ENCODE measurements at places on chromosomes 12 and 14.

DNA sequence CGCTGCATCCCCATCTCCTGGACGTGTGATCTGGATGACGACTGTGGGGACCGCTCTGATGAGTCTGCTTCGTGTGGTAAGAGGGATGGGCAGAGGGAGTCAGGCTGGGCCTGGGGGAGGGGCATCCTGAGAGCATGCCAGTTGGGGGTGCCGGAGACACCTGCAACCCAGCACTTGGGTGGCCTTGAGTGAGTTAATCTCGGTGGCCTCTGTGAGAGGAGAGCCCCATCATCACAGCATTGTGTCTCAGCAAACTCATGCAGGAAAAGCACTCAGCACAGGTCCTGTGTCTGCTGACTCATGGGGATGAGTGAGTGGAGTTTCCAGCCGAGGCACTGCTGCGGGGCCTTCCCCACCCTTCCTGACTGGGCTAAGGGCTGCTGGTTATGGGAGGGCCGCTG lies 19.6 kb upstream of the LRP1-AS start:
- DNase-seq = no peak

DNA sequence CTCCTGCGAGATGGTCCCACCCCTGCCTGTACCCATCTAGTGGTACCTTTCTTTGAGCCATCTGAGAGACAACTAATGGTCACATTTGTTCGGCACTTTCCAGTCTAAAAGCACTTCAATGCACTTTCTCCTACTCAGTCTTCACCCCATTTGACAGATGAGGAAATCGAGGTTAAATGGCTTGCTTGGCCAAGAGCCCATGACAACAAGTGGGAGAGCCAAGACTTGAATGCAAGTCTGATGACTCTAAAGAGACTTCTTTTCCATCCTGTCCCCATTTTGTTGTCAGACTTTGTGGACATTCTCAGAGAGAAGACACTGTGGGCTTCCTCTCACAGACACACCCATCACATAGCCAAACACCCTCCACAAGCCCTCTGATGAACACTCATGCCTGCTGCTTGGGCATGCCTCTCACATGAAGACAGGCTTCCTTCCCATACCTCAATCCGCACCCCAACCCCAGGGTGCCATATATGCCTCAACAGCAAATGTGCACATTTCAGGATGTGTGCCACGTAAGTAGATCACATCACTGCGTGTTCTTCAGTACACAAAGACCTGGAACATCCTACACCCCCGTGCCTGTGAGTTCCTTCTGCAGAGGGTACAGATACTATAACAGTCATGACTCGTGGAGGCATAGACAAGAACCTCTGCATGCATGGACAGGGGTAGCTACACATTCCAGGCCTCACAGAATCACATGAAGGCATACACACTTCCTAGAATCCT lies 805 bp downstream of the MYH7 start:
- no peak for DNase-seq

DNA sequence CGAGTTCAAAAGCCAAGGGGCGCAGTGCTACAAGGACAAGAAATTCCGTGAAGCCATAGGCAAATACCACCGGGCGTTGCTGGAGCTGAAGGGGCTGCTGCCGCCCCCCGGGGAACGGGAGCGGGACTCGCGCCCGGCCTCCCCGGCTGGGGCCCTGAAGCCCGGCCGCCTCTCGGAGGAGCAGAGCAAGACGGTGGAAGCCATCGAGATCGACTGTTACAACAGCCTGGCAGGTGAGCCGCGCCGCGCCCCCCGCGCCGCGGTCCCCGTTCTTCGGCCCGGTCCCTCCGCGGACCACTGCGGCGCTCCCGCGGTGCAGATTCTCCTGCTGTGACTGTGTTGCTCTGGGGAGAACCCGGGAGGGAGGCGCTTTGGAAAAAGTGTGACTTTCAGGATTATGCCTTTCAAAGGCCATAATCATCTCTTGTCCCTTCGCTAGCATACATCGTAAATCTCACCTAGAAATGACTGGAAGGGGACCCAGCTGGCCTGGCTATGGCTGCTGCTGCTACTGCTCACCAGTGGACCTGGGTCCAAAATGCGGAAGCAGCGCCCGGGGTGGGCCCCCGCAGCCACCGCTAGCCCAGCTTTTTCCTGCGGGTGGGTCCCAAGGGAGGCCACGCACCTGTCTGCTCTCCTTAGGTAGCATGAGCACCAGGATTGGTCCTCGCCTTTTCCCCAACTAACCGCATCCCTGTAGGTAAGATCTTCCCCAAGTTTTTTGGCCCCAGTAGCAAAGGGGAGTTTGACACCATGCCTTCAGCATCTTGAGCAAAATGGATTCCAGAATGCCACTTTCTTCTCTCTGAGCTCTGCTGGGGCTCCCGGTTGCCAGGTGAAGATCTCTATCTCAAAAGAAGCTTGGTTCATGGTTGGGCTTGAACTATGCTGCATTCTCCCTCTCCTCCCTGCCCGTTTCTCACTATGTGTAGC lies 853 bp downstream of the TTC9 start:
- no peak for DNase-seq

- DNase-seq = no peak
Observed at GRCh38 chr12:26401874-26402273, 206.5 kb downstream of the SSPN start.

- peak; percentile 45 for DNase-seq
Observed at GRCh38 chr14:59103396-59103795, 85.1 kb upstream of the DAAM1 start.

- DNase-seq = no peak
Observed at GRCh38 chr12:76945867-76946266, 67.0 kb upstream of the CSRP2 start.

GRCh38 chr12:47576289-47576945 lies 129.4 kb downstream of the RPAP3 start:
- no peak for DNase-seq

GRCh38 chr12:108099073-108099472 lies 30.0 kb upstream of the WSCD2 start:
- no peak for DNase-seq

DNA sequence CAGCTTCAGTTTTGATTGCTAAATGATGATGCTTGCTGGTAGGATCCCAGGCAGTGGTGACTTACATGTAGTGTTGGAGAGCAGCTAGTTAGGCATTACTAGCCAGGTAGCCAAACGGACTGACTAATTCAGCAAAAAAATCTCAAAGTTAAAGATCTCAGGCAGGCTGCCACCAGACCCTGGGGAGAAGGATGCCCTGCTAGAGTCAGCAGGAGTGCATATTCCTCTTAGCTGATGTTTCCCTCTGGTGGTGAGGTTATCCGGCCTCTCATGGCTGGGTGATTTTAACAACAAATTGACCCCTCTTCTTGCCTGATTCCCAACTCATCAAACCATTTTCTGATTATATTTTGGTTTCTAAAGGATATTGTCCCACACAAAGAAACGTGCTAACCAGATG lies 2.8 kb downstream of the EFS start:
- peak; percentile 11 for DNase-seq

- DNase-seq = no peak
Observed at GRCh38 chr12:48861111-48861510, 4.6 kb downstream of the RND1 start.

GRCh38 chr14:51981218-51981854 lies 8.0 kb upstream of the RTRAF start:
- DNase-seq = no peak

GRCh38 chr14:67510836-67511235 lies 22.3 kb upstream of the PLEKHH1 start:
- no peak for DNase-seq

DNA sequence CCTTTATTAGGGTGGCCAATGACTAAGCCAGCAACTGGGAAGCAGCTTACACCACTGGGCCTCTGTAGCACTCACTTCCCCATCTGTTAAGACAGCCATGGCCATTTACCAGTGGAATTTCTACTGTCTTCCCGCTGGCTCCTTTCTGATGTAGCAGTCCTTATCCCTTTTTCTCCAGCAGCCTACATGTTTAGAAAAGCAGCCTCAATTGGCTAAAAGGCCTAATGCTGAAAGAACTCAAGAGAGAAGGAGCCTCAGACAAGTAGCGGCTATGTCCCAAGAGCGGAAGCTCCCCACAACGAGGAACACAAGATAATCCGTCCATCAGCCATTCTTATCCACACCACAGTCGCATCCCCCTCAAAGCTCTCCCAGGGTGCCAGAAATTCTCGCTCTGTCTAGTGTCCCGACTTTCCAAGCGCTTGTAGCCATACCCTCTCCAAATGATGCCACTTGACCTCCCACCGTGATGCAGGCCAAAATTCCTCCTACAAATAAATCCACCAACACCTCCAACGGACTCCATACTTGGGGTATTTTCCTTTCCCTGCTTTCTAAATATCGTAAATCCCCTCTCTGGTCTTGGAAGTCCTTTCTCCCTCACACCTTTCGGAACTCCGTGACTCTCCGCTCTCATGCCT lies 624 bp downstream of the M6PR start:
- peak; percentile 58 for DNase-seq

GRCh38 chr14:74514471-74514941 lies 20.9 kb downstream of the ISCA2 start:
- peak; percentile 89 for DNase-seq

DNA sequence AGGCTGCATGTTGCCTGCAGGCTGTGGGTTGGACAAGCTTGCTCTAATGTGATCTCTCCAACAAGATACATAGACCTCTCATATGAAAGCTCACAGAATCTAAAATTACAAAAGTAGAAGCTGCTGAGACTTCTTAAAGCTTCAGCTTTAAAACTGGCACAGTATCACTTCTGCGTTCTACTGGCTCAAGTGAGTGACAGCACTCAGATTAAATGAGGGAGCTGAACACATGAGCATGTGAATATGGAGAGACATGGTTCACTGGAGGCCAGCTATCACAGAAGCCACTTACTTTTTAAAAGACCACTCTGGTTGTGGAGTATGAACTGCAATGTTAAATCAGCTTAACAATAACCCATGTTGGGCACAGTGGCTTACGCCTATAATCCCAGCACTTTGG lies 29.1 kb upstream of the ANO6 start:
- DNase-seq = no peak

DNA sequence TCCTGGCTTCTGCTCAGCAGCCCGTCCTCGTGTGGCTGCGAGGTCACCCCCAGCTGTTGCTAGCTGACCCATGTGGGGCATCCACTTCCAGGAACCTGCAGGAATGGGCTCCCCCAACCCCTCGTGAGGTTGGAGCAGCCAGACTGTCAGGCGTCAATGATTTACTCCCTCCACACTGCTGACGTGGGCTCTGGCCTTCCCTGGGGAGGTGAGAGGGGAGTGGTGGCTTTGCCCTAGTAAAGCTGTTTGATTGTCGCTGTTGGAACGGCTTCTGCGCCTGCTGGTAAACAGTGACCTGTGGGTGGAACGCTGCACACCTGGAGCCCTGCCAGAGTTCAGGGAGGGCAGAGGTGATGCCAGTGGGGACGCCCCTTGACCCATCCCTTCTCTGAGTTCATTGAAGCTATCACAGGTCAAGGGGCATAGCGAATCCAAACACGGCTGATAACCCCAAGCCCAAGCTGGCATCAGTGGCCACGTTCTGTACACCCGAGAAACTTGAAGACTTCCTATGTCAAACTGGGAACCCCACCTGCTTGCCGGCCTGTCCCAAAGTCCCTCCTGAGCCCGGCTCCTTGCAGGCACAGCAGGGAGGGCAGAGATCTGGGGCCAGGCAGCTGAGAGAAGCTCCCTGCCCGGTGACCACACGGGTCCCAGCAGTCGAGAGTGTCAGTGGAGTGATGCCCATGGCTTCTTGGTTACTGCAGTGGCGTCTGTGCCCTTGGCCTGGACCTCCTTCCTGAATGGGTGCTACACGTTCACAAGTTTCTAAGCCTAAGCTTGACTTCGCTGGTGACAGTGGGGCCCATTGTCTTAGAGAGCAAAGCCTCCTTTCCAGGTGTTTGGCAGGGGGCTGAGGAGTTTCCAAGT lies 2.7 kb downstream of the ASPG start:
- no peak for DNase-seq

GRCh38 chr12:90979019-90979418 lies 24.0 kb upstream of the CCER1 start:
- DNase-seq = no peak

- no peak for DNase-seq
Observed at GRCh38 chr14:50357753-50358395, 38.8 kb downstream of the CDKL1 start.

DNA sequence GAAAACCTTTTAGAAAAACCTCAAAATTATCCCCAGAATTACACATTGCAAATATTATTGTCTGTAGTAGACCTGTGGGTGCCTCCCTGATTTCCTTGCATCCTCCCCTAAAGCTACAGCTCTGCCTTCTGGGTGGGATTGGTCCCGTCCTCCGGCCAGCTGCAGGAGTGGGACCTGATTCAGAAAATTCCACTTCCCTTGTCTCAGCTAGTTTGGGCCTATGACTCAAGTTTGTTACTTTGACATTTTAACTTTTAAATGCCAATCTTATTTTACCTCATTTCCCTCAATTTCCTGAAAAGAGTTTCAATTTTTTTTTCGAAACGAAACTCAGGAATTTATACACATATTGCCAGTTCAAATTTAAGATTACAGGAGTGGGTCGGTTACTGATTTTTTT lies 13.2 kb upstream of the SLC41A2 start:
- no peak for DNase-seq

GRCh38 chr12:82966001-82966559 lies 279.4 kb downstream of the TMTC2 start:
- DNase-seq = no peak

DNA sequence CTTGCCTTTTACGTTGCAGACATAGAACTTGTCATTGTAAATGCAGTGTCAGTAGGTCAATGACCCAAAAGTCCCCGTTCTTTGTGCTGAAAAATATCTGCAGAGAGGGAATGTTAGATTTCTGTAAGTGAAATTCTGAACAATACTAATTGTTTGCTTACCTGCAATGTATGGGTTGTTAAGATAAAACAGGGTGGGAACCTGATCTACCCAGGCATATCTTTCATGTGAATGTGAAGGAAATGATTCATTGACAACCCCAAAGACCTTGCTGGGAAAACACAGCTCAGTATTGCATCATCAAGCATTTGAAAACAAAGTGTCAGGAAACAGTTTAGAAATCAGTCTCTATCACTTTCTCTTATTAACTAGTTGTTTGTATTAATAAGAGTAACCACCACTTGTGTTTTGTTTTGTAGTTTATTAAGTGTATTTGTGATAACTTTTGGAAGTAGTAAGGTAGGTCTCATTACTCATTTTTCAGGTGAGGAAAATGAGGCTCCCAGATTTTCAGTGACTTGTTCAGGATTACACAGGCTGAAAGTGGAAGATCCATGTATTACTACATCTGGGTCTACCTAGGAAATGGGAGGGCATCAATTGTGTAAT lies 57.9 kb upstream of the SLC38A2 start:
- peak; percentile 91 for DNase-seq

- peak; percentile 42 for DNase-seq
Observed at GRCh38 chr12:80353254-80353653, 90.8 kb upstream of the PTPRQ start.

- DNase-seq = no peak
Observed at GRCh38 chr12:130932061-130932930, 21.4 kb upstream of the ADGRD1 start.

GRCh38 chr12:4956054-4956453 lies 46.3 kb downstream of the KCNA1 start:
- no peak for DNase-seq

GRCh38 chr12:131732-132495 lies 65.3 kb downstream of the IQSEC3 start:
- no peak for DNase-seq

DNA sequence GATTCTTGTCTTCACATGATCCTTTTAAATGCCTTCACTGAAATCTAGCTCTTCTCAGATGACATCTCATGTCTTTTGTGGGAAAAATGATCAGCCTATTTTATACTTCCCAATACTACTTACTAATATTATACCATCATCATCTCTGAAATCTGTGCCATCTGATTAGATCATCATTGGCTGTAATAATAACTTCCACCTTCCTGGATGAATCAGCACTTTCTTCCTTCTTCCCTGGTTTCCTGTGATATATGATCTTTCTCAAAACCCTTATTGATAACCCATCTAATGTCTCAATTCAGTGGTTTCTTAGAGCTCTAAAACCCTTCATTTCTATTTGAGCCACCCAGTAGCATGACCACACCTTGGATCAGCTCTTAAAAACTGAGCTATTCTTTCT lies 30.9 kb downstream of the GPR137C start:
- no peak for DNase-seq
